ENCODE measurements at places on chromosomes 12 and 14.

GRCh38 chr12:117660896-117661295, 299.5 kb upstream of the NOS1 start:
- no peak for DNase-seq

- DNase-seq, result peak; percentile 43
These were observed at the start of gene HRK for GRCh38 chr12:116881325-116881876. HRK (minus strand) TSS chr12:116881441; CDS start chr12:116881307, 134 bp downstream.

GRCh38 chr12:56361487-56362129, 1.0 kb downstream of the APOF start:
- no peak for DNase-seq

DNA sequence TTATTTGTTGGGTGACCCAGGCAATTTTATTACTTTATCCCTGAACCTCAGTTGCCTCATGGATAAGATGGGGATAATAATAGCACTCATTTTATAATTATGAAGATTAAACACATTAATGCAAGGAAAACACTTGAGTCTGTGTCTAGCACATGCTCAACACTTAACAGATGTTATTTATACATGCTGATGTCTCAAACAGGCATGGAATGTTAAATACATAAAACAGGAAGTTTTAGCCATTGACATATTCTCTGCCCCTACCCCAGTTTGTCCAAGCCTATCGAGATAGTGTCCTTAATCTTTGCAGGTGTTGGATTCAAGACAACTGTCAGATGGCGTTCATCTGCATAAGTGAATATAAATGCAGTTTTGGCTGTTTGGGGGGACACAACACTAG, 109.8 kb downstream of the SCAF11 start:
- no peak for DNase-seq

GRCh38 chr14:68571114-68571591, 221.7 kb downstream of the ZFP36L1 start:
- DNase-seq, result no peak

DNA sequence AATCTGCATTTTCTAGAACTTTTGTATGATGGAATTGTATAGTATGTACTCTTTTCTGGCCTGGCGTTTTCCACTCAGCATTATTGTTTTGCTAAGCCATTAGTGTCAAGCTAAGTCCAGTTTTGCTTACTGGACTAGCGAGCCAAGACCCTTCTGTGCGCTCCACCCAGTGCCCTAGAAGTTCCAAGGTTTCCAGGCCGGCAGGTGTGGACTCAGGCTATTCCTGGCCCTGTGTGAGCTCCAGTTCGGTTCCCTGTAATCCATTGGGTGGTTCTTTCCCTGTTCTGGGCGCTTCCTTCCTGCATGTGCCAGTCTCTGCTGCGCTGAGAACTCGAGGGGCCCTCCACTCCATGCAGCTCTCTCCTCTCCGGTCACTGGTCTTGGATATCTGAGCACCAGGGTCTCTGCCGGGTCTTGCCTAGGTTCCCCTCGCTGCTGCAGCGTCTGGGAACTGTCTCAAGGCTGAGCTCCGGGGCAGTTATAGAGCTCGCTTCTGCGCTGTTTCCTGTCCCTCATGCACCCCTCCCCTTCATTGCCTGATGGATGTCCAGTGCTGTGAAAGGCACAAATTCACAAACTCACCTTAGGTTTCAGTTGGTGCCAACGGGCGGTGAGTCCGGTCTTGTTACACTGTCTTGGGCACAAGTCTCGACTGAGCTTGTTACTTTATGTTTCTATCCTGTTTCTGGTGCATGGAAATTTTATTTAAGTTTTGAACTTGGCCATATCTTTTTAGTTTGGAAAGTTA, 100.8 kb downstream of the ADGRD1 start:
- no peak for DNase-seq

DNA sequence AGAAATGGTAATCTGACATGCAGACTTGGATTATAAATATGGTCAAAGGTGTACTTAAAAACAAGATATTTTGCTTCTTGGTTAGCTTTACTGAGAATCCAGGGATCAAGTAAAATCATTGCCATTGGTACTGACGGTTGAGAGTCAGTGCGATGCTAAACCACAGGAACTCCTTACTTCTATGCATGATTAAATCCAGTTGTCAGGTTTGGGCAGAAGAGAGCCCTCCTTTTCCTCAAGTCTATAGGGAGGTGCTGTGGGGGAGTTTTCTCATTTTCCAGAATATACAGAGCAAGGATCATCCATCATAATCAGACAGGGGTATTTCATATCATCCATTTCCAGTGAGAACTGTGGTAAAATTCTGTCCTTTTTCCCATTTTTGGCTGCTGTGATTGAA, 839.1 kb downstream of the NRXN3 start:
- DNase-seq, result no peak

- no peak for DNase-seq
These were observed 30.6 kb upstream of the TRHDE start for GRCh38 chr12:72241552-72241951.

- no peak for DNase-seq
These were observed 2.2 kb upstream of the DIABLO start for GRCh38 chr12:122228092-122228491.

DNA sequence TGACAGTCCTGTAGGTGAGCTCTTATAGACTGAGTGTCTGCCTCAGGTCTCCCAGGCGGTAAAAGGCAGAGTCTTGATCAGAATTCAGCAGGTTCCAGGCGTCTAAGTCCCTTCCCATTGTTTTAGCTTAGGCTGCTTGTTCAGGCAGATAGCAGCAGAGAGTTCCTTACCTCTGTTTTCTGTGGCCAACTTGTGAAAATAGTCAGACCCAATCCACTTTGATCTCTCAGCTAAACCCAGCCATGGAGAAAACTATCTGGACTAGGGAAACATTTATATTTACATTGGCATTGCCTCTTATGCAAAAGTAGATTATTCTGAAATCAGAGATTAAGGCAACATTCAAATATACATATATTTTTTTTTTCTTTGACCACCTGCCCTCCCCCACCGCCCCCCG, 21.4 kb downstream of the CCDC62 start:
- no peak for DNase-seq

DNA sequence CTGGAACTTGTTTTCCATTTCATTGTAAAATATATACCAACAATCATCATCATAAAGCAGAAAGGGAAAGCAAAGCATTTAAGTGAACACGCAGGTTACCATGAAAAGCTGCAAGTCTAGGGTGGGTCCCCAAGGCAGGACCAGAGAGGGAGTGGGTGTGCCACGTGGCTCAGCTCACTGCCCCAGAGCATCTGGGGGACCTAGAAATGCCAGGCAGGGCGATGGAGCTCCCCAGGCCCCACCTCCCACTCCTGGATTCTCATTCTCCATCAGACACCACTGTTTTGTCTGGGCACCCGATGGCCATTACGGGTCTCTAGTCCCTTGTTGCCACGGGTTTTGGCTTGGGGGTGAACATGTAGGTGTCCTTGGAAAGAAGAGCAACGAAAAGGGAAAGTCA, 34.7 kb downstream of the BCL11B start:
- no peak for DNase-seq

GRCh38 chr12:52361553-52361952, 5.7 kb downstream of the KRT85 start:
- DNase-seq, result no peak

DNA sequence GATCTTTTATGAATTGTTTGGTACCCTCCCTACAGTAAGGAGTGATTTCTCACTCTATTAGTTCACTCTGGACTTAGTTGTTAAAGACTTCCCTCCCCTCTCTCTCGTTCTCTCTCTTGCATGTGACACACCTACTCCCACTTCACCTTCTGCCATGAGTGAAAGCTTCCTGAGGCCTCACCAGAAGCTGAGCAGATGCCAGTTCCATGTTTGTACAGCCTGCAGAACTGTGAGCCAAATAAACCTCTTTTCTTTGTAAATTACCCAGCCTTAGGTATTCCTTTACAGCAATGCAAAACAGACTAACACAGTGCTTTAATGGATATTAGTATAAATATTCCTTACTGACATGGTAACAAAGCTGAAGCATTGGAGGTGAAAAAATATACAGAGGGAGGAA, 187.7 kb downstream of the SSPN start:
- no peak for DNase-seq

GRCh38 chr12:109880043-109880931, at the start of gene GLTP:
GLTP (minus strand) TSS chr12:109880541; CDS start chr12:109880374, 167 bp downstream.
- peak; percentile 80 for DNase-seq

All from NCI-H1105 (cell line).